ENCODE measurements at places on chromosomes 5 and 9.

GRCh38 chr5:78000191-78000590 lies 224.1 kb upstream of the TBCA start:
- no peak for DNase-seq

GRCh38 chr9:134178768-134179551 lies 14.6 kb upstream of the RNU6ATAC start:
- DNase-seq, result no peak

DNA sequence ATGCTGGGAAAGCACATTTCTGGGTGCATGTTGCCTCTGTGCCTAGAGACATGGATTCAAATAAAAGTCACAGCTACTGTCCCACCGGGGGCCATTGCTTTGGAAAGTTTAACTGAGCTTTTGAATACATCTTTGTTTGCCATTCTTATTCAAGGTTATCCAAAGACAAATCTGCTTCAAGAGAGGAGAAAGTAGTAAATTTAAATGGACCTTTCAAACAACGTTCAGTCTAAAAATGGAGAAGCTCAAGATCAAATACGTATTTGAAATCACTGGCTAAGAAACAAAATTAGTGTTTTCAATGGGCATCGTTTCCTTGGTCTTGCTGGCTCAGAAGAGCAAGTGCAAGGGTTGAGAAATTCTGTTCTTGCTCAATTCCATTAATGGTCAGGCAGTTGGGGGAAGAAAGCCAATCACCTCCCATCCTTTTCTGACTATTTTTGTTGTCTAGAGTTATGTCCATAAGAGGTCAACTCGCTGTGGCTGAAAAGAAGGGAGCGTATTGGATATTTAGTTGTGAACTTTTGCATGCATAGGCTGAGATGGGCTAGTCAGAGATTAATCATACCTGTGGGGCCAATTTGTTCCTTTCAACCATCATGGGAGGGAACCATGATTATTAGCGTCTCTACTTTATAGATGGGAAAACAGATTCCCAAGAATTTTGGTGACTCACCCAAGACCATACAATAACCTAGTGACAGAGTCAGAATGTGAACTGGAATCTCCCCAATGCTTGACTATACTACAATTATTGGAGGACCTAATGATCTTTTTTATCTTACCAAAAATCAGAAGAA lies 276.2 kb upstream of the TNC start:
- no peak for DNase-seq

DNA sequence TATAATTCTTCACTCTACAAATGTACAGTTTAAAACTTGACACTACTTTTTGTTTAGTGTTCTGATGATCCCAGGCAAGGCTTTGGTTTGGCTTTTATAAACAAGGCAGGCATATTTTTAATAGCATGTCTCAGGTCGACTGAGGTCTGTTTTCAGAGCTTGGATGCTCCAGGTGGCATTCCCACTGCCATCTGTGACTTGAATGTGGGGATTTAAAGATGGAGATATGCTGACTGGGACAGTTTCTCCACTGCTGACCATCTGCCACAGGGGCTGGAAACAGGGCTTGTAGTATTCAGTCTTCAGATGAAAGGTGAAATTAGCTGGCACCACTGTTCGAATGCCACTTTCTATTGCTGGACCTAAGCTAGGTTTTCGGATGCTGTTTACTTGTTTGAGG lies 1266.2 kb upstream of the CDH18 start:
- DNase-seq, result no peak

DNA sequence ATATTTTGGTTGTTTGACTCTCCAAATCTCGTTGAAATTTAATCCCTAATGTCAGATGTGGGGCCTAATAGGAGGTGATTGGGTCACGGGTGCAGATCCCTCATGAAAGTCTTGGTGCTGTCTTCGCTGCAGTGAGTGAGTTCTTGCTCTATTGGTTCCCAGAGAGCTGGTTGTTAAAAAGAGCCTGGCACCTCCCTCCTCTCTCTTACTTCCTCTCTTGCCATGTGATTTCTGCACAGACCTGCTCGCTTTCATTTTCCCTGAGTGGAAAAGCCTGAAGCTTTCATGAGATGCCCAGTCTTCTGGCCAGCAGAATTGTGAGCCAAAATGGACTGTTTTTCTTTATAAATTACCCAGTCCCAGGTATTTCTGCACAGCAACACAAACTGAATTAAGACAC lies 221.6 kb downstream of the MAT2B start:
- no peak for DNase-seq

DNA sequence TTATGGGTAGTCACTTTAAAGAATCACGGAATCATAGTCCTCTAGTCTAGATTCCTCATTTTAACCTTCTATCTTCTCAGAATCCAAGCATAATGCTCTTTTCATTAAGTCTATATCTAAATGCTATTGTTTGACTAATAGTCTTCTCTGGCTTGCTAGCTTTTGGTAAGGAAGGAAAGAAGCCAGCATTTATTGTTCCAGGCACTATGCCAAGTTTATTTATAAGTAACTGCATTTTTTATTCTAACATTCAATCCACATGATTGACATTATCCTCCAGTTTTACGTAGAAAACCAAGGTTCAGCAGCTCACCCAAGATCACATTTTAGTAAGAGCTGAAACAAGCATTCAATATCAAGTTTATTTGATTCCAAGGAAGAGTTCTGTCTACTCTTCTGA lies 254.2 kb downstream of the SAXO1 start:
- no peak for DNase-seq

- no peak for DNase-seq
Observed at GRCh38 chr5:52824827-52825226, 37.1 kb downstream of the ITGA1 start.

DNA sequence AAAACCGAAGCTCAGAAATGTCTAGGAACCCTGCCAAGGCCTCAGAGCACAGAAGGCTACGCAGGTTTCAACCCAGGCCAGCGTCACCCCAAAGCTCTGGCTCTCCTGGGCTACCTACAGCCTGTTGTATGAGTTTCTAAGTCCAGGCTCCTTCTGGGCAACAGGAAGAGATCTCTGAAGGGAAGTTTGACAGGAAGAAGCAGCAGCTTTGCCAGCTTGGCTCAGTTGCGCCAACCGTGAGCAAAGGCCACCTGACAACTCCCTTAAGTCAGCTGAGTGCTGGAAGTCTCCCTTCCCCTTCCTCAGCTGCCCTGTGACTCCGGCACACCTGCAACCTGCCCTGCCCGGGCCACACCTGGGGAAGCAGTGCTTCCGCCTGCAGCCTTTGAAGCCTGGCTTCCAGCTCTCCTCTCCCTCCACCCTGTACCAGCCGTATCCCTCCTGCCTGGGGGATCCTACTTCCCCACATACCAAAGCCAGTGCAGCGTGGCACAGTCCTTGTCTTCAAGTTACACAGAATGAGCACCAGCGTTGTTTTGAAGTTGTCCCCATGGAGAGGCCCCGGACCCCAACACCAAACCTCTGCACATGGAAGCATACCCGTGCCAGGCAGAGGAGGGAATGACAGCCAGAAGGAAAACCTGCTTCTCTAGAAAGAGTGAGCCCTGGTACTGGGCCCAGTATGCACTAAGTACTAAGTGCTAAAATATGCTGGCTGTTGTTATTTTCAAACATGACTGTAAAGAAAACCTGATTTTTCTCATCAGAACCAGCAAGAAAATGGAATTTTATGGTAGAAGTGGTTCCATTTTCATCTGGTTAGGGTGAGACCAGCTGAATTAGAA lies 36.5 kb downstream of the SHB start:
- DNase-seq, result no peak

- no peak for DNase-seq
Observed at GRCh38 chr5:142763701-142764100, 6.5 kb upstream of the ARHGAP26 start.

- DNase-seq, result no peak
Observed at GRCh38 chr9:88915916-88916315, 75.4 kb upstream of the S1PR3 start.

GRCh38 chr5:161051920-161052500 lies 200.0 kb upstream of the ATP10B start:
- DNase-seq, result no peak

- no peak for DNase-seq
Observed at GRCh38 chr9:134839455-134840125, 41.0 kb upstream of the FCN2 start.

GRCh38 chr9:130732793-130733221 lies 39.2 kb downstream of the EXOSC2 start:
- DNase-seq, result no peak

- DNase-seq, result no peak
Observed at GRCh38 chr5:135561266-135561665, 17.5 kb downstream of the CXCL14 start.

GRCh38 chr9:16710888-16711287 lies 159.6 kb downstream of the BNC2 start:
- DNase-seq, result no peak

DNA sequence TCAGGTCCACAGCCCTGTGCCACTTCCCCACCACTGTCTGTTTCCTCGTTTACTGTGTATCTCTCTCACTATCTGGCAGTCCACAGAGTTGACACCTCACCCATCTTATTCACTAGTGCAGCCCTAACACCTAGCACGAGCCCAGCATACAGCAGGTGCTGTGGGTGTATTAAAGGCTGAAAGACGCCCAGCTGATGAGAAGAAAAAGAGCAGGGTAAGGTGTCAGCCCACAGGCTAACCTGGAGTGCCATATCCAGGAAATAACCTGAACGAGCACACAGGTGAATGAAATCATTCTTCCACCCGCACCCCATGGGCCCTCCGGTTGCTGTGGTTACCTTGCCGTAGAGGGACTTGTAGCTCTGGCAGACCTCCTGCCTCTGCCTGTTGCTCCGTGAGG lies 18.6 kb downstream of the ANXA6 start:
- no peak for DNase-seq

DNA sequence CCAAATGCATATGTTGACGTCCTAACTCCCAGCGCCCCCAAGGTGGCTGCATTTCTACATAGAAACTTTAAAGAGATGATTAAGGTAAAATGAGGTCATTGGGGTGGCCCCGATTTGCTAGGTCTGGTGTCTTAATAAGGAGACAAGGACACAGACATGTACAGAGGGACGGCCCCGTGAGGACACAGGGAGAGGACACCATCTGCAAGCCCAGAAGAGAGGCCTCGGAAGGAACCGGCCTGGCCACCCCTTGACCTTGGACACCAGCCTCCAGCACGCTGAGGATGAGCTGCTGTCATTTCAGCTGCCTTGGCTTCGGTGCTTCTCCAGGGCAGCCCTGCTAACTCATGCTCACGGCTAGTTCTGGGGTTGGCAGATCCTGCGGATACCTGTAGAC lies 73.2 kb downstream of the MRPL36 start:
- DNase-seq, result no peak

GRCh38 chr5:36651761-36652685 lies 45.6 kb downstream of the SLC1A3 start:
- DNase-seq, result no peak

- DNase-seq, result no peak
Observed at GRCh38 chr9:134778841-134779411, 101.7 kb upstream of the FCN2 start.

DNA sequence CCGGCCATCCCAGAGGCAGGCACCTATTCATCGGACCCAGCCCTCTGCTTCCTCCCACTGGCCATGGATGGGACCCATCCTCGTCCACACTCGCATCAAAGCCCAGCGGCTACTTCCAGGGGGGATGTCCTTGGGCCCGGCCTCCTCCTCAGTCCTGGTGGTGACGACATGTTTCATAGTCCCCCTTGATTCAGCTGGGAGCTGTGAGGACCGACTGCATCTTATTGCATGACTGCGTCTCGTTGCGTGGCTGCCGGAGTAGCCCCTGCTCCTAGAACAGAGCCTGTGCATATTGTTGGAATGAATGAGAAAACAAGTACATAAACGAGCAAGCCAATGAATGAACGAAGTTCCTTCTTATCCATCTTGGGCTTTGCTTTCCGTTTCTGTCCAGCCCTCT lies 12.8 kb downstream of the NCS1 start:
- DNase-seq, result no peak

- no peak for DNase-seq
Observed at GRCh38 chr9:87635656-87636501, 90.0 kb upstream of the CTSL start.

DNA sequence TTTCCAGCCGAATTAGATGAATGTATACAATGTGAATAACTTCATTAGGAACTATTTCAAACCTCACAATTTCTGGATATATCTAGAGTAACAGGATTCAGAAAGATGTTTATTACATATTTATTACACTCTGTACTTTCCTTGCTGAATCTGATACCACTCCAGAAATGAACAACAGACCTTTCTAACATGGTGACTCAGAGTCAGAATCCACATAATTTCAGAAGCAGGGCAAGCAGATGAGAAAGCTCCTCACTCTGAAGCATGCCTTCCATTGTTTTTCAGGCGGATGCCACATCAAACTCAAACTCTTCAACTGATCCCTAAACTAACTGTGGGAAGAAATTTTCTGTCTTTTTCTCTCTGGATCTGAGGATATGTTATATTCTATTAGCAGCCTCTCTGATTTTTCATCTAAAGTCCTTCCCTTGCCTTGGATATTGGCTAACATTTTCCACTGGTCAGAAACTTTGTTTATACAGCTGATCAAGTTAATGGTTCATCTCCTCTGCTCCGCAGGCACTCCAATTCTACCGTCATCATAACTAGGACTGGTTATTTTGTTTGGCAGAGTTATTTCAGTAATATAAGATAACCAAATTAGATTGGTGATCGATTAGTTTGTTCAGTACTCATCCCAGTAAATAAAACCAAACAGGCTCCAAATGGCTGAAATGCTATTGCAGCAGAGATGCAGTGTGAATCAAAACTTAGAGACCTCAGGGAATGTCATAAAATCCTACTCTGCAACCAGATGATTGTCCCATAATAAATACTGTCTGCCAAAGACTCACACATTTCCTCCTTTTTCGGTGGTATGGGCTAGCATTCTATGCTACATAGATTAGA lies 556.0 kb downstream of the EBF1 start:
- DNase-seq, result no peak

GRCh38 chr9:126499005-126499910 lies 114.5 kb upstream of the LMX1B start:
- peak; percentile 54 for DNase-seq

- no peak for DNase-seq
Observed at GRCh38 chr9:96117398-96118080, 184.4 kb downstream of the HSD17B3 start.

DNA sequence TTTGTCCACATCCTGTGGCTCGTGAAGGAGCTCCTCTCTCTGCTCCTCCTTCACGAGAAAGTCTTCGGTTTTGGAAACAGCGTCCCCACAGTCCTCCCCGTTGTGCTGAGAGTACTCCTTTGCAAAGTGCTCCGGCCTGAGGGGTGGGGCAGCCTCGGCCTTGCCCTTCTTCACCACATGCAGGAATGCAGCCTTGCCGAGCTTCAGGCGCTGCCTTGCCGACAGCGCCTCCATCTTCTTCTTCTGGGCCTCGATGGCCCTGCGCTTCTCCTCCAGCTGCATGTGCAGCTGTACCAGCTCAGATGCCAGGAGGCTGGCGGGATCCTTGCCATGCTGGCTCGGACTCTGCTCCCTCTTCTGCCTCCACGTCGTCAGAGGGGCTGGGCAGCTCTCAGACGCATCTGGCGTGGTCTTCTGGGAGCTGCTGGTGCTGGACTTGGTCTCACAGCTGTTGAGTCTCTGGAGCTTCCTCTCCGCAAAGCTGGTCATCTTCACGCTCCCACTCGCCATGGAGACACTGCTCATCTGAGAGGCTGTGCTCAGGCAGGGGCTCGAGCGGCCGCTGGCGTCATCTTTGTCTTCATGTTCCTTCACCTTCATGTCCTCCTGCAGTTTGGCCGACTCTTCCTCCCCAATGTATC lies 85.5 kb downstream of the CAMSAP1 start:
- no peak for DNase-seq

- DNase-seq, result no peak
Observed at GRCh38 chr5:1176473-1177391, 24.7 kb upstream of the SLC6A19 start.

GRCh38 chr5:35092703-35093102 lies 45.0 kb upstream of the AGXT2 start:
- no peak for DNase-seq

Measured in activated naive CD4-positive, alpha-beta T cell treated with Interleukin-2 at 50 U/mL for 16 hours (primary cell).